ENCODE measurements at places on chromosomes 1 and 21. TPM values are rescaled to one million over a fixed set of nuclear protein-coding genes. Genes with fewer than 3 reads are reported as not detected.

DNA sequence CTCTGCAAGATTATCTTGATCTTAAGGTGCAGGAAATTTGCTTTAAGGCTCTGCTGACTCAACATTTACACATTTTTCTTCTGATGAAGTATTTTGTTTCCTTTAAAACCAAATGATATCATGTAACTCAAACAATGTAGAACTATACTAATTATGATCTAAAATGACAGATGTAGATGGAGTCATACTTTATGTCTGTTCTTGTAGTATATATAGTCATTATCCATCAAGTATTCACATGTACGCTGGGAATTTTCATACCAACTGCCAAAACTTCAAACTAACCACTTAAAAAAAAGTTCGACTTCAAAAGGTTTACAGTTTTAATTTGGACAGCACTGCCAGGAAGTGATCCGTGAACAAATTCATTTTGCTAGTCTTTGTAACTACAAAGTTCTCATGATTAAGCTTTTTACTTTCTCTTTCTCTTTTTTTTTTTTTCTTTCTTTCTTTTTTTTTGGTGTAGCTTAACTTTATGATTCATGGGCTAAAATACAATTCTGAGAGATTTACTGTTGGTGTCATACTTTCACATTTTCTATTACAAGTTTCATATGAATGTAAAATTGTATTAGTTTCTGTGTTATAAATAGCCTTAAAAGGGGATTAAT is 509.0 kb upstream of the CXADR start:
- DNase-seq = peak; percentile 3

DNA sequence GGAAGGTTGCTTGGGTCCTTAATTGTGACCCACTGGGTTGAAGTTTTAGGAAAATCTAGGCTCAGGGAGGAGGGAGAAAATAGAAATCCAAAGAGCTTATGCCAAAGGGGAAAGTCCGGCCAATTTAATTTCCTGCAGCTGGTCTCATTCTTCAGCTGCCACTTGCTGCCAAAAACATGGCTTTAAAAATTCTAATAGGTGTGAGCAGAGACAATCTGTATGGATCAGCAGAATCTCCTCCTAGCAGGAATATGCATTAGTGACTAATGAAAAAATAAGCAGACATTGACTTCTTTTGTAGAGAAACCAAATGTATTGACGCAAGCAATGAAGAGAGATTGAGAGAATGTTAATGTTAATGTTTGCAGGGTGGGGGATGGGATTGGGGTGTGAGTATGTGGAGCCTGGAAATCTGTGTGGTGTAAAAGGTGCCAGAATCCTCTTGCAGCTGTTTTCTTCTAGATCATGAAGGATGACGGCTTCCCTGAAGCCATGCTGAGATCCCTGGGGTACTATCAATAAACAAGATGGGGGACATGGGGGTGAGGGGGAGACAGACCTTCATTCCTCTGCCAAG is 35.3 kb downstream of the VWA5B1 start:
- peak; percentile 30 for DNase-seq

- DNase-seq = no peak
Measured at GRCh38 chr1:214228976-214229375, 52.0 kb upstream of the SMYD2 start.

GRCh38 chr21:15804247-15805005 is 74.6 kb downstream of the USP25 start:
- no peak for DNase-seq

- peak; percentile 100 for DNase-seq
Measured at GRCh38 chr21:29130270-29130969, at the start of gene MAP3K7CL. MAP3K7CL (plus strand) TSS chr21:29130644; CDS start chr21:29133345, 2,701 bp downstream.

DNA sequence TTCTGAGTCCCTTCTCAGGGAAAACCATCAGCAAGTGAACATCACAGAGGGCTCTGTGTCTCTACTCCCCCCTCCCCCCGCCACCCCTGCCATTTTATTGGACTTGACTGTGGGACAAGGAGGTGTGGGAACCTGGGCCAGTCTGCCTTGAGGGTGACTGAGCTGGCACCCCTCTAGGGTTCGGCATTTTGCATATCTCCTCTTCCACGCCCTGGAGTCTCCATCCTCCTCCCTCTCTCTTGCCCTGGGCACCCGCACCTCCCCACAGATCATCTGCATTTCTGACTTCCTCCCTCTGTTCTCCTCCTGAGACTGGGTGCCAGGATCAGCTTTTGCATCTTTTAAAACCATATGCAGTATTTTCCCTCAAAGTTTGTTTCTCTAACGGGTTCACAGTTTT is 107.1 kb upstream of the ERRFI1 start:
- DNase-seq = no peak

GRCh38 chr1:244365809-244366208 is 85.9 kb downstream of the ADSS2 start:
- DNase-seq = no peak

GRCh38 chr1:235030919-235031596 is 97.6 kb downstream of the TOMM20 start:
- DNase-seq = no peak

DNA sequence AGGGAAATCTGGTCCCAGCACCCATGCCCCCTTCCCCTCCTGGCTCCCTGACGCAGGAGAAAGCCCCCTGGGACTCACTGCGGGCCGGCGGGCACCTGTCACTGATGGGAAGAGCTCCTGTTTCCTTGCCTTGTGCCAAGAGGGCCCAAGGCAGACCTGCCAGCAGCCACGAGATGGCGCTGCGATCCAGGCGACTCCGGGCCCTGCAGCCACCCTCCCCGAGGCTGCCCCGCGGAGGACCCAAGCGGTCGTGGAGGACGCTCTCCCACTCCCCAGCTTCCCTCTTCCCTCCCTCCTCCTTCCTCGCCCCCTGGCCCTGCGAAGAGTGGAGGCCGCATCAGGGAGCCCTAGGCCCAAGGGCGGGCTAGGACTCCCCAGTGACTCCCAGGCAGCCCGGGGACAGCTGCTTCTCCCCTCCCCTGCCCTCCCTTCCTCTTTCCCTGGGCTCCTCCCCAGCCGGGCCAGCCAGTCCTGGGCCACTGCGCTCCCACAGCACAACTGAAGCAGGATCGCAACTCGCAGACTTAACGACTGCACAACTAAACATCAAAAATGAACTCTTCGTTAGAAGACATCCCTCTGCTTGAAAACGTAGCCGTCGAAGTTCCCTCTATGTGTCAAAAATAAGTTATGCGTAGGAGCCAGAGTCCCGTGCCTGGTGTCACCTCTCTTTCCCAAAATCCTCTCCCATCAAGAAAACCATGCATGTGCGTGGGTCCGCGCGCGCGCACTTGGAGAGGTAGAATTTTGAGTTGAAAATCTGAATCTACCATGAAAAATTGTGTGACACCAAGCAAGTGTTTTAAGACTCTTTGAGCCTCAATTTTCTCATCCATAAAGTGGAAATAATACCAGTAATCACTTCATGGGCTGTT is 34.2 kb downstream of the BATF3 start:
- peak; percentile 77 for DNase-seq

DNA sequence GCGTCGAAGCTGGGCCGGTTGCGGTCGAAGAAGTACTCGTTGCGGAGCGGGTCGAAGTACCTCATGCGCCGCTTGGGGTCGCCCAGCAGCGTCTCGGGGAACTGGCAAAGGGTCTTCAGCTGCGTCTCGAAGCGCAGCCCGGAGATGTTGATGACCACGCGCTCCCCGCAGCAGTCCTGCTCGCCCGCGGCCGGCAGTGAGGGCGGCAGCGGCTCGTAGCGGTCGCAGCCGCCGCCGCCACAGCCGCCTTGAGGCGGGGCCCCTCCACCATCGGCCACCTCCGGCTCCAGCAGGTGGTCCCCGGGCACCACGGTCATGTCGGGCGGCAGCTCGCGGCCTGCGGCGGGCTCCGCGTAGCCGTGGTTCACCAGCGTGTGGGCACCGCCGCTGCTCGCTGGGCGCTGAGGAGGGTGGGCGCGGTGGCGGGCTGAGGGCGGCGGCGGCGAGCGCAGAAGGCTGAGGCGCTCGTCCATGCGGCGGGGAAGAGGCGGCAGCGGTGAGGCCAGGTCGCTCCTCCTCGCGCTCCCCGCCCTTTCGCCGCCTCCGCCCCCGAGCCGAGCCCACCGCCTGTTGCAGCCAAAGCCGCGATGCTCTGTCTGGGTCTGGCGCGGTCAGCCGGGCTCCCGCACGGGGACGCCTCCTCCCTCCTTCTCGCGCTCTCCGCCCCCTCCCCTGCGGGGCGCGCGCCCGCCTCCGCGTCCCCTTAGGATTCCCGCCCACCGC is at the start of gene KCNA3:
Gene KCNA3, minus strand, starts transcription at position 604 of the 723 bp plus-strand sequence. Its CDS starts 131 bp downstream, at position 473.
- DNase-seq = no peak

- peak; percentile 99 for DNase-seq
Measured at GRCh38 chr1:156504821-156505678, 4.5 kb upstream of the MEF2D start.

DNA sequence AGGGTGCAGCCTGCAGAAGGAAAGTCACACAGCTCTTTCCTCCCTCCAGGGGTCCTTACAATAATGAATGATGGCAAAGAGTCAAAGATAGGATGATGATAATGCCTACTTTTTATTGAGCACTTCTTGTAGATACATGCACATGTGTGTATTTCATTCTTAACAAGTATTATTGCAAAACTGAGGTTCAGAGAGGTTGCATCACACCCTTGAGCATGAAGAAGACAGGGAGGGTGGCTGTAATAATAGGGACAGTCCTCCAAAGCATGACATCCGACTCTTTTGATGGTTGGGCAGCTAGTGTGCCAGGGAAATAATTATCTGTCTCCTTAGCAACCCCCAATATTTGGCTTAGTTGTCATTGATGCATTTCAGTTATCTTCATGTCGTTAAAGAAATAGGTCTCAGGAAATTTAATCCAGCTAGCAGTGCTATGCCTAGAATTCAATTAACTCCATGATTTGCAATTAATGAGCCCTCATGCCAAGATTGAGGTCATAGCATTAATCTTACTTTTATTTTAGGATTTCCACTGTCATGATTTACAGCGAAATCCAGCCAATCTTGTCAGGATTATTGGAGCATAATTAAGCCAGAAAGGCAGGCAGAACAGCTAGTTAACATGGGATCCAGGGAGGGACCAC is 35.0 kb downstream of the DNAJC6 start:
- DNase-seq = no peak

- no peak for DNase-seq
Measured at GRCh38 chr21:41059871-41060270, 108.1 kb upstream of the BACE2 start.

DENND2C gene
- 0.53 TPM for polyA plus RNA-seq

LIPI gene
- not detected for polyA plus RNA-seq

TSPAN1 gene
- 0.89 TPM for polyA plus RNA-seq

LYPD8 gene
- not detected for polyA plus RNA-seq

TNFRSF4 gene
- polyA plus RNA-seq = 0.15 TPM

PEA15 gene
- 754 TPM for polyA plus RNA-seq

MTF2 gene
- polyA plus RNA-seq = 9.5 TPM

SPRR3 gene
- polyA plus RNA-seq = not detected
